ENCODE measurements at places on chromosomes 5 and 9.

GRCh38 chr5:131377785-131378325 is 114.0 kb downstream of the CDC42SE2 start:
- DNase-seq = no peak

DNA sequence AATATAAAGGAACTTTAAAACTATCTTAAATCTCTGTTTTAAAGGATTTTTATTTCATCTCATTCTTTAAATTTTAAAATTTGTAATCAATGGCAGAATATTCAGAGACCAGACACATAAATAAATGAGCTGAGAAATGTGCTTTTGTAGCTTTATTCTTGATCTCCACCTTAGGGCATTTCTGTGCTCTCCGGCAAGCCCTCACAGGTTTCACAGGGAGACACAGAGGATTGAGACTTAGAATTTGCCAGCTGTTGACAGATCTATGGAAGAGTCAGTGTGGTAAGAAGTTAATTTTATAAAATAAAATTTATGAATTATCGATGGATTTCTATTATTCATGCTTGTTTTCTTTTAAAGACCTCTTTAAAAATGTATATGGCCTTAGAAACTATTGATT is 206.8 kb downstream of the CD180 start:
- no peak for DNase-seq

GRCh38 chr9:95508242-95508967 is 8.4 kb downstream of the PTCH1 start:
- no peak for DNase-seq

DNA sequence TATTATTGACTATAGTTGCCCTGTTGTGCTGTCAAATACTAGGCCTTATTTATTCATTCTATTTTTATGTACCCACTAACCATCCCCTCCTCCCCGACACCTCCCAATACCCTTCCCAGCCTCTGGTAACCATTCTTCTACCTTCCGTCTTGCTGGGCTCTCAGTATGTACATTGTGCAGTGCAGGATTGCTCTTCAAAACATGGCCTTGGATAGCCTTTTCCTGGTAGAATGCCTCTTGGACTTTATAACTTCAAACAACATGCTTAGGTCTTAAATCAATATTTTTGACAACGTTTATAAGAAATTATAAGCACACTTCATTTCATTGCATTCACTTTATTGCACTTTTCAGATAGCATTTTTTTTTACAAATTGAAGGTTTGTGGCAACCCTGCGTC is 172.6 kb upstream of the ACTBL2 start:
- no peak for DNase-seq

- no peak for DNase-seq
Measured at GRCh38 chr9:87831159-87831558, 51.5 kb upstream of the SPATA31E1 start.

GRCh38 chr9:18678821-18679590 is 205.1 kb downstream of the ADAMTSL1 start:
- DNase-seq = no peak

DNA sequence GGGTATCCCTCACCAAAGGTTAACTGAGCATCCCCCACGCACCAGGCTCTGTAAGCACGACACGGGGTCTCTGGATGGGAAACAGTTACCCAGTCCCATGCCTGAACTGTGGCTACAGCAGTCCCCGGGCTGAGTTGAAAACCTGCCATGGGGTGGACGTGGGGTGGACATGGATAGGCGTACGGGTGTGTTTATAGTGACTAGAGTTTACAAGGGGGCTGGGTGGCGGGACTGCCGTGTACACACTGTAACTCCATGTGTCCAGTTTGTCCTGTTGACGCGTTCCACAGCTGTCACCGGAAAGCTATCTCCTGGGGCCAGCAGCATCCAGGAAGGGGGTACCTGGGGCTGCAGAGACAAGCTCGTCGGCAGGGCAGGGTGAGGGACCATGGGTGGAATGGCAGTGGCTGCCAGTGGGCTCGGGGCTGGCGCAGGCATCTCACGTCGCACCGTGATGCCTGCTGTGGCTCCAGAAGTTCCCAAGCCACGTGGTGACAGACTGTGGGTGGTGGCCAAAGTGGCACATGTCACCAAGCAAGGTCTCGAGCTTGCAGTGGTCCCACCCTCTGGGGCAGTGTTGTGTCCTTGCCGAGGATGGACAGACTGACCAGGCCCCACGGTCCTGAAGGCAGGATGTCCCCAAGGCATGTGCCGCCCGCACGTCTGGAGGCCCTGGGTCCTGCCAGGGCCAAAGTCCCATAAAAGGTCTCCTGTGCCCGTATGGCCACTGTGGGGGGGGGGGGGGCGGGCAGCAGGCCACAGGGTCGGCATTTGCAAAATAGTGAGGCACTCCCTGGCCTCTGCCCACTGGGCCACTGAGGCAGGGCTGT is 29.3 kb upstream of the RNF130 start:
- DNase-seq = no peak

DNA sequence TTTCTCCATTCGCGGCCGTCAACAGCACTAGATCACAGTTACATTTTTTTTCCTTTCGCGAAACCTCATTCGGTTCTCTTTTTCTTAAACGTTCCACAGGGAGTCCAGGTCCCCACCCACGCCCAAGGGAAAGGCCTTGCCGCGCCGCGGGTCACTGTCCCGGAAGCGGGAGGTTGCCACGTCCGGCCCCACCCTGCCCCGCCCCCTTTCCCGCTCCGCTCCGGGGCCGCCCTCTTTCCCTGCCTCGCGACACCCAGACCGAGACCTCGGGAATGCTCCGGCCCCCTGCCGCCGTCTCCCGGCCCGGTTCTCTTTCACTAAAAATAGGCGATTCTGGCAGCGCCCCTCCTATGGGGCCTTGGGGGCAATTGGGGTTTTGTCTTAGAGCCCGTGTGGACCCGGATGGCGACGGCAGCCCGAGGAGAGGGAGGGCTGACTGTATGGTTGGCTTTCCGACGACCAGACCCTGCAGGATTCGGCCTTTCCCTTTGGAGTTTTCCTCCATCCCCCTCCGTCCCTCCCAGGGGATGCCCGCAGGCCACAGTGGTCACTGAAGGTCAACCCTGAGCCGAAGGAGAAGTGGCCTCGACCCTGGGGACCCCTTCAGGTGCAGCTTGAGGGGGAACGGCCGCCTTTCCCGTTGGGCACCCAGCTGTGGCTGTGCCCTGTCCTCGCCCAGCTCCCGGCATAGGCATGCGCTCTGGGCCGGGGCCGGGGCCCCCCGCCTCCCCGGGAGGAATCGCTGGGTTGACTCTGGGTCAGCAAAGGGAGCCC is 2.8 kb upstream of the RACK1 start:
- DNase-seq = peak; percentile 63

- DNase-seq = no peak
Measured at GRCh38 chr5:155154973-155155372, 141.4 kb downstream of the KIF4B start.

DNA sequence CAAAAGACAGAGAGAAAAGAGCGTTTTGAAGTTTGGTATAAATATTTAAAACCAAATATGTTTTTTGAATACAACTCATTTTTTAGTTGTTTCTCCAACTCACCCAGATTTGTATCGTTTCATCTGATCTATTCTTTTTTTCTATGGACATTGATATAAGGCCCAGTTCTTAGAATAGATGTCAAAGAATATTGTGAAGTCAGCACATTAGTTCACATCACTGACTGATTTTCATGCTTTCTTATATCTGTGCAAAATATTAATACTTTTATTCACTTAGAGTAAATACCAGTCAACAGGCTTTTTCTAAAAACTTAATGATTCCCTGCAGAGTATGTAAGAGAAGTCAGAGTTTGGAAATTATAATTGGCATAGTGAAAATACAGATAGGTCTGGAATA is 254.4 kb upstream of the PTPRD start:
- DNase-seq = no peak

DNA sequence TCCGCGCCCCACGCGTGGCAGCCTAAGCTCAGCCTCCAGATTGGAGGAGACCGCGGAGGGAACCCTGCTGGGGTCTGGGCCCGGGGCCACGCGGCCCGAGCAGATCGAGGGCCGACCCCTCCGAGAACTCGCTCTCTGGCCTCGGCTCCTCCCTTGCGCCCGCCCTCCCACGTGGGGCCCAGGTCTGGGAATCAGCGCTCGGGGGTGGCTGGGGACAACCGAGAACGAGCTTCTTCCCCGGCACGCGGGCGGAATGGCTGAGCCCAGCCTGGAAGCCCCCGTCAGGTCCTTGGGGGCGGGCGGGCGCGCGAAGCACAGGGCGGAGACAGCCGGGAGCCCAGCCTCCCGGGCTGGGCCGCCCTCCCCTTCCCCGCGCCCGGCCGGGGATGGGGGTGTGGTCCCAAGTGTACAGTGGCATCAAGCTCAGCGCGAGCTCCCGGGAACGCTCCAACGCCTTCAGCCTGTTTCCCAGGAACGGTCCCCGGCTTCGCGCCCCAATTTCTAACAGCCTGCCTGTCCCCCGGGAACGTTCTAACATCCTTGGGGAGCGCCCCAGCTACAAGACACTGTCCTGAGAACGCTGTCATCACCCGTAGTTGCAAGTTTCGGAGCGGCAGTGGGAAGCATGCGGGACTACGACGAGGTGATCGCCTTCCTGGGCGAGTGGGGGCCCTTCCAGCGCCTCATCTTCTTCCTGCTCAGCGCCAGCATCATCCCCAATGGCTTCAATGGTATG is at the start of gene SLC22A4:
Gene SLC22A4, plus strand, starts transcription at position 403 of the 736 bp plus-strand sequence. Its CDS starts 223 bp downstream, at position 626.
- DNase-seq = peak; percentile 85

- DNase-seq = no peak
Measured at GRCh38 chr5:110665184-110665726, 61.2 kb downstream of the TMEM232 start.

DNA sequence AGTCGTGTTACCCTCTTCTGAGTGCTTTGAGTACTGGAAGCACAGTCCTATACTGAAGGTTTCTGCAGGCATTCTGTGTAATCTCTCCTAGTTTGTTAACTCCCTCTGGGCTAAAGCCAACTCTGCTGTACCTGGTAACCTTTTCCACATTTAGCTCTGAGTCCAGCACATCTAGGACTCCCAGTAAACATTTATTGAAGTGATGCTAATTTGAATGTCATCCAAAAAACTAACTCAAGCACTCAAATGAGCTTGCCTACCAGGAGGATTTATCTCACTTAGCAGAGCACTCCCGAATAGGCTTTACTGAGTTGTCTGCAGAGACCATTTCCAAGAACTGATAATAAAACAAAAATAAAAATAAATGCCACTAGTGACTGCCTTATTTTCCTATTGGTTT is 79.5 kb upstream of the NFIB start:
- no peak for DNase-seq

DNA sequence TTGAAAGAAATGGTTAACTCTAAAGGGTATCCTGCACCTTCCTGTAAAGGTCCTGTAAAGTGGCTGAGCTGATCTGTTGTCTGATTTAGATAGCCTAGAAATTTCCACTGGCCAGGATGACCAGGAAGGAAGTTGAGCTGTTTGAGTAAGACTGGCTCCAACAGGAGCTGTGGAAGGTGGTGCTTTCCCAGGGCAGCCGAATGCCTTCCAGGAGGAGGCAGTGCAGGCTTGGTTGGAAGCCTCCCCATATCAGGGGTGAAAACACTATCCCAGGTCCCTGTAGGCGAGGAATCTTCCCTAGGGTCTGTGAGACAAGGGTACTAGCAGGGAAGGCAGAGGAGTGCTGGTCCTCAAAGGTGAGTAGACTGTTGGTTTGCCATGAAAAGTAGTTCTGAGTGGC is 98.4 kb downstream of the LIX1 start:
- DNase-seq = no peak

DNA sequence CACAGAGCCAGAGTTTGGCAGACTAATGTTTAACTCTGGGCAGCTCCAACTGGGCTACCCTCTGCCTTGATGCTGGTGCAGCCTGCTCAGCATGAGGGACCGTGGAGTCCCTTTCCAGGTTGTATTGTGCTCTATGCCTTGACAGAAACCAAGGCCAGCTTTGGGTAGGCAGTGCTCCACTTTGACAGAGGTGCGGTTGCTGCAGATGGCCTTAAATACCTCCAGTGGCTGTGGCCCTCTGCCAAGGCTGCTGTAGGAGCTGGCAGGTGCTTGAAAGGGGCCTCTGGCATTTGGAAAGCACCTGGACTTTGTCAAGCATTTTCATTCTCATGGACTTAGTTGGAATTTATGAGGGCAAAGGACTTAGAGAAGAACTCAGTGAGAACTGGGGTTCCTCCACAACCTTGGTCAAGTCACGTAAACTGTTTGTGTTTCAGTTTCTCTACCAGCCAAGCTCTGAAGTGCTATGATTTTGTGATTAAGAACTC is 249.7 kb upstream of the ZNF462 start:
- DNase-seq = no peak

GRCh38 chr5:173862047-173862477 is 26.1 kb upstream of the CPEB4 start:
- no peak for DNase-seq

DNA sequence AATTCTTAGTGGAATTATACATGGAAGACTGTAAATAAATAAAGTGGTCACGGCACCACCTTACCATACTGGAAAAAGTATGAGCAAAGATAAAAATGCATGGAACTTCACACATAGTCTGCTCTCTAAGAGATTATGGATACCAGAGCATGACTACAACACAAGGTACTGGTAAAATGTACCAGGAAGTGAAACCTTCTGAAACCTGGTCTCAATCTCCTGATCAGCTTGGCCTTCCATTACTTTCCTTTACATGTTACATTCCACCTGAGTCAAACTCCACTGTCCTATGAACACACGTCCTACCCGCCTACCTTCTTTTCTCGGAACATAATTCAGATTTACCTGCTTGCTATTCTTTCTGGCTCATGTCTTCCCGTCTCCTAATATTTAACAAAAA is 15.9 kb downstream of the PTAR1 start:
- no peak for DNase-seq

DNA sequence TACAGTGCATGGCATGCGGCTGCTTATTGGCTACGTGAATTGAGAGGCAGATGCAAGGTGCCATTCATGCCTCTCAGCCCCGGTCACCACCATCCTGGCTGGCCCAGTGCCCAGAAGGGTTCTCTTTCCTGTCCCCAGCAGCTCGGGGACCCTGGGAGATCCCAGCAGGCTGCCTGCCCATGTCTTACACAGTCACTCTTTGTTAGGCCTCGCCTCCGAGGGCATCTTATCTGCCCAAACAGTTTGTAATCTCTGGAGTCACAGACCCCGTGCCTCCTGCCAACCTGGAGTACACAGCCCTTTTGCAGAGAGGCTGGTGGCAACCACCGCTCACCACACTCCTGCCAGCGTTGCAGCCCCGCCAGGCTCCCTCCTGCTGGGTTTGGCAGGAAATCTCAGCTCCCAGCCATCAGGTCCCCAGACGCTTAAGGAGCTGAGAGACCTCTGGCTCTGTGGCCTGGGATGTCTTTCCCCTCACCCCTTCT is 7.0 kb upstream of the AK1 start:
- no peak for DNase-seq

DNA sequence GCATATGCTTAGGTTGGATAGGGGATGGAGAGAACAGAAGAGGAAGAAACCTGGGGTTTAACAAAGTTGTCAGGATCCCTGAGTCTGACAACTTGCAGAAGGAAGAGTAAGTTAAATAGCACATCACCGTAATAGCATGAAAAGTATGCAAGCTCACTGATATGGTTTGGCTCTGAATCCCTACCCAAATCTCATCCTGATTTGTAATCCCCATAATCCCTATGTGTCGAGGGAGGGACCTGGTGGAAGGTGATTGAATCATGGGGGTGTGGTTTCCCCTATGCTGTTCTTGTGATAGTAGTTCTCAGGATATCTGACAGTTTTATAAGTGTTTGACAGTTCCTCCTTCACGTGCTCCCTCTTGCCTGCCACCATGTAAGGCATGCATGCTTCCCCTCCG is 193.3 kb downstream of the PSAT1 start:
- no peak for DNase-seq
